ENCODE measurements at places on chromosomes 4 and X.
A peak's percentile ranks its signal among the peaks of the same experiment; 100 is the strongest.

GRCh38 chr4:122205687-122206086 is 53.6 kb downstream of the BLTP1 start:
- H3K27ac ChIP-seq: no peak overlapping the region
- no peak for DNase-seq
- no peaks in the 10 kb centered on the region for H3K4me1 ChIP-seq
- H3K36me3 ChIP-seq: peaks cover 17% of the 10 kb centered on the region

DNA sequence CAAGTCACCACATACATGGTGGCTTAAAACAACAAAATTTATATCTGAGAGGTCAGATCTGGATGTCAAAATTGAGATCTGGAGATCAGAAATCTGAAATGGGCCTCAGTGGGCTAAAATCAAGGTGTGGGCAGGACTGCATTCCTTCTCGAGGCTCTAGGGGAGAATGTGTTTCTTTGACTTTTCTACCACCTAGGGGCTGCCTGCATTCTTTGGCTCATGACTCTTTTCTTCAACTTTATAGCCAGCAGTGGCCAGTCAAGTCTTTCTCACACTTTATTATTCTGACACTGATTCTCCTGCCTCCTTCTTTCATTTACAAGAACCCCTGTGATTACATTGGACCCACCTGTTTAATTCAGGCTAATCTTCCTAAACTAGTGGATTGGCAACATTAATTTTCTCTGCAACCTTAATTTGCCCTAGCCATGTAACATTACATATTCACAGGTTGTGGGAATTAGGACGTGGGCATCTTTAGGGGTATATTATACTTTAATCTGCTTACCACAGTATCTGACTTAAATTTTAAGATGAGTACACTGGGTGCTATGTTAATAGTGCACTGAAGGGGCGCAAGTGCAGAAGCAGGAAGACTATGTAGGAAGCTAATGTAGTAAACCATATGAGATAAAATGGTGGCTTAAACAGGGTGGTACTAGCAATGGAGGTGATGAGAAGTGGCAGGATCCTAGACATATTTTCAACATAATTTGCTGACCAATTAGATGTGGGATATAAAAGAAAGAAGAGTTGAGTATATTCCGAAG is 188.0 kb downstream of the SLC4A4 start:
- H3K36me3 ChIP-seq: no peaks in the 10 kb centered on the region
- H3K4me3 ChIP-seq: no peak overlapping the region
- H3K27me3 ChIP-seq: no peaks in the 10 kb centered on the region
- H3K27ac ChIP-seq: no peak overlapping the region
- no peaks in the 10 kb centered on the region for H3K4me1 ChIP-seq

- H3K4me3 ChIP-seq: no peak overlapping the region
- no peaks in the 10 kb centered on the region for H3K27me3 ChIP-seq
- H3K36me3 ChIP-seq: no peaks in the 10 kb centered on the region
- DNase-seq: no peak
- H3K4me1 ChIP-seq: no peaks in the 10 kb centered on the region
These were observed 109.7 kb downstream of the NR3C2 start for GRCh38 chr4:148332486-148332885.

GRCh38 chr4:6044805-6045204 is 26.6 kb upstream of the C4orf50 start:
- H3K4me1 ChIP-seq: no peaks in the 10 kb centered on the region
- H3K27me3 ChIP-seq: no peaks in the 10 kb centered on the region
- no peaks in the 10 kb centered on the region for H3K36me3 ChIP-seq
- no peak for DNase-seq
- no peak overlapping the region for H3K27ac ChIP-seq
- no peak overlapping the region for H3K4me3 ChIP-seq

- no peaks in the 10 kb centered on the region for H3K36me3 ChIP-seq
- DNase-seq: no peak
- no peaks in the 10 kb centered on the region for H3K27me3 ChIP-seq
- no peak overlapping the region for H3K27ac ChIP-seq
- H3K4me1 ChIP-seq: peaks cover 9% of the 10 kb centered on the region
- H3K4me3 ChIP-seq: no peak overlapping the region
These were observed 25.3 kb downstream of the FHIP1A start for GRCh38 chr4:151434183-151434860.

DNA sequence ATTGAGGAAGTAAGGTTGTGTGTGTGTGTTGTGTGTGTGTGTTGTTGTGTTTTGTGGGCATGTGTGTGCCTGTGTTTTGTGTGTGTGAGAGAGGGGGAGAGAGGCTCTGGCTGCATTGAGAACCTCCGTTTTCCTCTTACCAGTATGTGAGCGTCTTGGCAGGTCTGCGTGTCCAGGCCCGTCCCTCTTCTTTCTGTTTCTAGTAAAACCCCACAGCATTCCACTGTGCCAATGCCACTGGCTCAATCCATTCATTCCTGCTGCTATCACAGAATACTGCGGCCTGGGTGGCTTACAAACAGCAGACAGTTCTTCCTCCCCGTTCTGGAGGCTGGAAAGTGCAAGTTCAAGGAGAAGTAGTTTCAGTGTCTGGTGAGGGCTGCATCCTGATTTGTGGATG is 15.5 kb upstream of the HTRA3 start:
- H3K27ac ChIP-seq: no peak overlapping the region
- no peaks in the 10 kb centered on the region for H3K36me3 ChIP-seq
- no peaks in the 10 kb centered on the region for H3K4me1 ChIP-seq
- H3K4me3 ChIP-seq: no peak overlapping the region
- DNase-seq: no peak

GRCh38 chr4:38319456-38320342 is 344.3 kb upstream of the KLF3 start:
- no peaks in the 10 kb centered on the region for H3K27me3 ChIP-seq
- peak overlapping the region; percentile 67 for H3K4me3 ChIP-seq
- peak; percentile 78 for DNase-seq
- peaks cover 23% of the 10 kb centered on the region for H3K4me1 ChIP-seq
- no peaks in the 10 kb centered on the region for H3K36me3 ChIP-seq

- H3K27ac ChIP-seq: no peak overlapping the region
- no peaks in the 10 kb centered on the region for H3K36me3 ChIP-seq
- no peak overlapping the region for H3K4me3 ChIP-seq
- H3K27me3 ChIP-seq: no peaks in the 10 kb centered on the region
- H3K4me1 ChIP-seq: no peaks in the 10 kb centered on the region
- DNase-seq: no peak
These were observed 75.9 kb downstream of the SPATA18 start for GRCh38 chr4:52126966-52127365.
